ENCODE measurements at places on chromosomes 3 and 15. TPM values are rescaled to one million over a fixed set of nuclear protein-coding genes. Genes with fewer than 3 reads are reported as not detected.

The CX3CR1 gene
- not detected for total RNA-seq

The CCK gene
- total RNA-seq, result not detected

The MOBP gene
- total RNA-seq, result under 0.01 TPM

The PRSS50 gene
- total RNA-seq, result not detected

The PTX3 gene
- total RNA-seq, result 3.6 TPM

The ZWILCH gene
- 22.5 TPM for total RNA-seq

The PLSCR5 gene
- not detected for total RNA-seq

The IMPG2 gene
- under 0.01 TPM for total RNA-seq

The RASGRF1 gene
- 1.7 TPM for total RNA-seq

The FGF7 gene
- total RNA-seq, result not detected

The FBXW12 gene
- total RNA-seq, result not detected

The TNFAIP8L3 gene
- total RNA-seq, result not detected

The NR2E3 gene
- not detected for total RNA-seq

The LEKR1 gene
- 0.69 TPM for total RNA-seq

The NME9 gene
- under 0.01 TPM for total RNA-seq

The COMMD2 gene
- 28.3 TPM for total RNA-seq

The ZNF80 gene
- not detected for total RNA-seq

The SEMA3B gene
- 5.3 TPM for total RNA-seq

The SMCO1 gene
- total RNA-seq, result not detected

The MCTP2 gene
- total RNA-seq, result 8.7 TPM

The MYL3 gene
- not detected for total RNA-seq

The ZNF385D gene
- not detected for total RNA-seq

The CASR gene
- total RNA-seq, result not detected

The RBP2 gene
- total RNA-seq, result not detected

The FOXB1 gene
- not detected for total RNA-seq

The CTXND1 gene
- 10.2 TPM for total RNA-seq

The COL6A6 gene
- total RNA-seq, result not detected

The PLCL2 gene
- 4.0 TPM for total RNA-seq

The ALDH1L1 gene
- total RNA-seq, result 0.36 TPM

The SKOR1 gene
- under 0.01 TPM for total RNA-seq

The CLDN16 gene
- not detected for total RNA-seq

The PPP2R3A gene
- total RNA-seq, result 26.8 TPM

Data from melanocyte of skin (primary cell).